ENCODE measurements at places on chromosomes 6 and 20.

DNA sequence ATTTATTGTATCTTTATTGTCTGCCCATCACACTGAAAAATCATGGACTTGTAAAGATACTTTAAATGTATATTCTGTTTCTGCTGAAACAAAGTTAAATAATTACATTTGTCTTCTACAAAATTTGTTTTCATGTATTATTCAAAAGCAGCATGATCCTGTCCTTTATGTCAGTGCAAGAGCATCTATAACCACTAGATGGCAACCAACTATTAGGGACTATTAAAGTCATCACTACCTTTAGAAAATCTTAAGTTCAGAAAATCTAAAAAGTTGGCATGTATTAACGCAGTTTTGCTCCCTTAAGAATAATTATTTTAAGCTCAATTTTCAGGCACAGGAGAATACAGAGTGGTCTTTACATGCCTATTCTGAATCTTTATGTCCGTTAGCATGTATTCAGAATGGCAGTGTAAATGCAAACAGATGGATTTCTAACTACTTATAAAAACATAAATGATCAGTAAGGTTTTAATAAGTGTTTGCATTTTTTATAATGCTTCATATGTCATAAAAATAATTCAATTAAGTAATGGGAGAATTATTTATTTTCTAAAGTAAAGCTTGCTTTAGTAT lies 17.8 kb downstream of the TMEM30A start:
- no peak for DNase-seq

- DNase-seq: no peak
These were observed 38.8 kb downstream of the SNX9 start for GRCh38 chr6:157861814-157862213.

DNA sequence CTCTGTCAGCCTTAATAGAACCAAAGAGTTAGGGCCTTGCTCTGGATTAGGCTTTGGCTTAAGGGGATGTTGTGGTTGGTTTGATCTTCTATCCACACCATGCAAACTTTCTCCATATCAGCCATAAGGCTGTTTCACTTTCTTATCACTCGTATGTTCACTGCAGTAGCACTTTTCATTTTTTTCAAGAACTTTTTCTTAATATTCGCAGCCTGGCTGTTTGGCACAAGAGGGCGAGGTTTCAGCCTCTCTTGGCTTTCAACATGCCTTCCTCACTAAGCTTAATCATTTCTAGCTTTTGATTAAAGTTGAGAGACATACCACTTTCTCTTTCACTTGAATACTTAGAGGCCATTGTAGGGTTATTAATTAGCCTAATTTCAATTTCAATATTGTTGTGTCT lies 193.1 kb downstream of the NRN1 start:
- DNase-seq: no peak

- DNase-seq: no peak
These were observed 43.3 kb downstream of the SULF2 start for GRCh38 chr20:47741669-47742608.

DNA sequence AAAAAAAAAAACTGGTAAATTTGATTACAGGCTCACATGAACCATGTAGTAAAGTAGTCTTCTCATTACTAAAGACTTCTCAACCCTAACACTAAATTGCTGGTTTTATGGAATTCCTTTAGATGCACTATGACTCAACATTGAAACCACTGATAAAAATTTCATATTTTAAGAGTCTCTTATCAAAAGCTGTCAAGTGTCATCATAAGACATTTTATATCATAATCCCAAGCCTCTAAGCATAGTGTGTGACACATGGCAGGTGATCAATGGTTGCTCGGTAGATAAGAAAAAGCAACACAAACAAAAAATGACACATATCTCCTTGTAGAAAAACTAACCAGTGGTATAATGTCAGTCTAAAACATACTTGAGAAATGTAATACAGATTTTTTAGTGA lies 258.4 kb downstream of the RNGTT start:
- DNase-seq: no peak

GRCh38 chr20:50794181-50794845 lies 548 bp upstream of the BCAS4 start:
- no peak for DNase-seq

GRCh38 chr20:36573798-36574365 lies 485 bp downstream of the TGIF2 start:
- peak; percentile 22 for DNase-seq

DNA sequence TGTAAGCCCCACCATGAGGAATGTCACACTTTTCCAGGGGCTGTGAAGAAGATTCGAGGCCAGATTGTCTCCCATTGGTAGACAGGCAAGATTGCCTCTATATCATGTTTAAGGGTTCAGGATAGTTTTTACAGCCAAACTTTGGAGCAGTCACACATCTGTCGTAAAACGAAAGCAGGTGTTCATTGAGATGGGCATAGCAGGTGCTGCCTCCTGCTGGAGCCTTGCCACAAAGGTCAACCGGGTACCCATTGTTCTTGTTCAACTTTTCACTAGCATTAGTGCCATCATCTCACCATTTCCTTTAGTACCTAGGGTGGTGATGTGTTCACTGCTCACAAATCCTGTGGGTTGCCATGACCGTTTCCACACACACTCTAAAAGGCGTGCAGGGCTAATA lies 198.3 kb downstream of the HTR1B start:
- no peak for DNase-seq

GRCh38 chr20:63863798-63864544 lies 1.1 kb upstream of the TPD52L2 start:
- peak; percentile 71 for DNase-seq

DNA sequence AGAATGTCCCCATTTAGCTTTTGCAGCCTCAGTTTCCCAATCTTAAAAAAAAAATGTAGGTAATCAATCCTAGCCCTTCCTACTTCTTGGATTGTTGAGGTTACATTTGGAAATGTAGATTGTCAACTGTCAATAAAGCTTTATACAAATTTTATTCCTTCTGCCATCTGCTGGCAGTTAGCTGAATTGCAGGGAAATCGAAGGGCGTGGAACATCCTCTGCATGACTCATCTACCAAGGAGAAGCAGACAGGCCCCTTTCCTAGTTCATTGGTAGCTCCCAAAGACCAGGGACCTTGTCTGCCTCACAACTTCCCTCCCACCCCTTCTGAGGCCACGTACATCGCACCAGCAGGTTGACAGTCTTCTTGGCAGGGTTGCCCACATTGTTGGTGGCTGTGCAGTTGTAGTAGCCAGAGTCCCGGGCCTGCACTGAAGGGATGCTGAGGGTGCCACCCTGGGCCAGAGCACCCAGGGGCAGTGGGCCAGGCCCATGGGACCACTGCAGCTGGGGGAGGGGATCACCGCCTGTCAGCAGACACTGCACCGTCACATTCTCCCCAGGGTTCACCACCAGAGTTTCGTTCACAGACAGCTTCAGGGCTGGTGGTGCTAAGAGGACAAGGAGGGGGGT lies 43.6 kb downstream of the MDGA1 start:
- peak; percentile 39 for DNase-seq

GRCh38 chr6:105609375-105609991 lies 206.6 kb upstream of the PREP start:
- no peak for DNase-seq

DNA sequence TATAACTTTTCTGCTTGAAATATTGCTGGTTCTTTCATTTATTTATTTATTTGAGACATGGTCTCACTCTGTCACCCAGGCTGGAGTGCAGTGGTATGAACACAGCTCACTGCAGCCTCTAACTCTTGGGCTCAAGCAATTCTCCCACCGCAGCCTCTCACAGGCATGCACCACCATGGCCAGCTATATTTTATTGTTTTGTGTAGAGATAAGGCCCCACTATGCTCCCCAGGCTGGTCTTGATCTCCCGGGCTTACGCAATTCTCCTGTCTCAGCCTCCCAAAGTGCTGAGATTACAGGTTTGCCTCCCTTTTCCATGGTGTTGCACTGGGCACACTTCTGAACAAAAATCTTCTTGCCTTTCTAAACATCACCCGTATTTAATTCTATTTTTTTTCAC lies 39.1 kb upstream of the RNGTT start:
- no peak for DNase-seq

DNA sequence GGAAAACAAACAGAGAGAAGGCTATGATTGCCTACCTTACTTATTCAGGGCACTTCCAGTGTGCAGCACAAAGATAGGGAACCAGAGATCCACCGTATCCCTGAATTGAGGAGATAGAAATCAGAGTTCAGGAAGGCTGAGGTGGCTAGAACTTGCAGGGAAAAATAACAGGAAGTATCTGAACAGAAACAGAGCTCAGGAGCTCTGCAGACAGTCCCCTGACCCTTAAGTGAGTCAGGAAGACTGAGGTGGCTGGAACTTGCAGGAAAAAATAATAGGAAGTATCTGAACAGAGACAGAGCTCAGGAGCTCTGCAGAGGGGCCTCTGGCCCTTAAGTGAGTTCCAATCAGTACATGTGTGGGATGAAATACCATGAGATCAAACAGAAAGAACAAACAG lies 65.4 kb downstream of the RPRD1B start:
- DNase-seq: no peak

- no peak for DNase-seq
These were observed 458.4 kb downstream of the TBC1D32 start for GRCh38 chr6:120875900-120876299.

DNA sequence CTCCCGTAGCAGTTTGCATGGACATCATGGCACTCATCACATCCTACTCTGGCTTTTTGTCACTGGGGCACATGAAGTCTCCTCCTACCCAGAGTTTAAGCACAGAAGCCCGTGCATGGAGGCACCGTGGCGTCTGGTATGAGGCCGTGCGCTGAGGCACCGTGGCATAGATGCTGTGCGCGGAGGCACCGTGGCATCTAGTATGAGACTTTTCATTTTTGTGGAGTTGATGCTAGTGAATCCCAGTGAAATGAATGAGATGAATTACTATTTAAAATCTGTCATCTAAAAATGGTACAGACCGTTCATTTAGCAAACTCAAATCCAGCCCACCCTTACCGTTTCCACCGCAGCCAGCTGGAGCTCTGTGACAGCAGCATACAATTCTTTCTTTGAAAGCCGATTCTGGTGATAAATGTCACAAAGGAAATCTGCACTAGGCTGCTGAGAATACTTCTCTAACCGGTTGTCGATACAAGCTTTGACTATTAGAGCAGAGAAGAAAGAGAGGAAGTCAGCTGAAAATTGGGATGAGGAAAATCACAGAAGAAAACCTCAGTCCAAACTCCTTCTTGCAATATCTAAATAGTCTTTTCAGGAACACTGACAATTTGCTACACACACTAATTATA lies 11.3 kb downstream of the CYP24A1 start:
- DNase-seq: no peak

- DNase-seq: no peak
These were observed 204.5 kb downstream of the ISM1 start for GRCh38 chr20:13425381-13426135.

DNA sequence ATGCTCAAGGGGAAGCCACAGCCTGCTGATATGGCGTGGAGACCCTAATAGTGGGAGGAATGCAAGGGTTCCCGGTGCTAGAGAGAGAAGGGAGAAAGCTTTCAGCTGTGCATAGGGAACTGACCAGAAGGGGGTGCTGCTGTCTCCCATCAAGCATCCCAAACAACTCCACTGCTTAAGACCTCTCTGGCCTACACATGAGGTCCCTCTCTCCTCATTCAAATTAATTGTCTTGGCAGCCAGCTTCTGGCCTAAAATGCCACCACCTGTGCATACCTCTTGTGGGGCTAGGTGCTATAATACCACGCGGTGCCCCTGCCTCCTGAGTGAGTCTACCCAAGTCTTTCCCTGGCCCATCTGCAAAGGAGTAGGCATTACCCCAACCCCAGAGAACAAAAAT lies 14.5 kb downstream of the ADISSP start:
- DNase-seq: peak; percentile 38

- DNase-seq: peak; percentile 9
These were observed 17.4 kb downstream of the MYLK4 start for GRCh38 chr6:2733324-2733723.

GRCh38 chr6:1063671-1064355 lies 248.1 kb upstream of the FOXQ1 start:
- DNase-seq: no peak

DNA sequence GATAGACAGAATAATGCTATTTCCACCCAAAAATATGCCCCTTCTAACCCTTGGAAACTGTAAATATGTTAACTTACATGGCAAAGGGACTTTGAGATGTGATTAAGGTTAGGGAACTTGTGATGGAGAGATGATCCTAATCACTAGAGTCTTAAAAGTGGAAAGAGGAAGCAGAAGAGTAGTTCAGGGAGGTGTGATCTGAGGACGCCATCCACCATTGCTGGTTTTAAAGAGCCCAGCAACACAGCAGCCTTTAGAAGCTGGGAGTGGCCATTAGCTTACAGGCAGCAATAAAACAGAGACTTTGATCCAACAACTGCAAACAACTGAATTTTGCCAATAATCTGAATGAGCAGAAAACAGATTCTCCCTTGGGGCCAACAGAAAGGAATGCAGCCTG lies 30.6 kb downstream of the ZNF311 start:
- DNase-seq: no peak

GRCh38 chr6:41713159-41713649 lies 22.2 kb downstream of the TFEB start:
- no peak for DNase-seq

GRCh38 chr20:3043322-3043721 lies at the start of gene GNRH2:
Gene GNRH2 (plus strand): TSS chr20:3043622. CDS start chr20:3044415, 793 bp downstream.
- DNase-seq: no peak

- no peak for DNase-seq
These were observed 15.2 kb upstream of the ARFGEF3 start for GRCh38 chr6:138146544-138146943.

GRCh38 chr20:12241065-12241464 lies 323.4 kb downstream of the BTBD3 start:
- DNase-seq: no peak

DNA sequence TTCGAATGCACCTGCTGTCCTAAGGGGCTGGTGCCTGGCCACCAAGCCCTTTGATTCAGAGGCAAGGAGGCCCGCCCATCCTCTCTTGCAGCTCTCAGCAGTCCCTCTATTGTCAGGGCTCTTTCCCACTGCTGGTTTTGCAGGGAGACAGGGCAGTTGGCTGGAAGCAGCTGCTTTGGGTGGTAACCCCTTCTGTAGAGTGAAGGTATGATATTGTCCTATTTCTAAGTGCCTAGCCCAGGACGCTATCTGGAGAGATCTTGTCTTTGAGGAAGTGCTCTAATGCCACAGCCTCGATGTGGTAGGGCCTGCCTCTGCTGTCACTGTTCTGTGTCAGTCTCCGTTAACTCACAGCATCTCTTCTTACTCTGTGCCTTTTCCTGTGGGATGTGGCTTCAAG lies 5.6 kb downstream of the PLCG1 start:
- DNase-seq: no peak

DNA sequence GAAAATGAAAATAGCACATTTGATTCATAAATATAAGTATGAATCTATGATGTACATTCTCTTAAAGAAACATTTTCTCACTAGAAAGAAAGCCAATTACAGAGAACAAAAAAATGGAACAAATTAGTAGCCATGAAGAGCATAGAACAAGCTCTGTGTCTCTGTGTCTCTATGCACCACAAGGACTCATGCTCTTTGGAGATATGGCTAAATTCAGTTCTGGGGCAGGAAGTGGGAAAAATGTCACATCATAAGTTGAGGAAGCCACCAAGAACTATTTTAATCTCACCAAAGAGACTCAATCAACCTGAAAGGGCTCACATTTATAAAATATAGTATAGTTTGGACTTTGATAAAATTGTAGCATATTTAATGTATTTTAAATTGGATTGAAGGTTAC lies 1259.8 kb upstream of the GJE1 start:
- DNase-seq: no peak
